ENCODE measurements at places on chromosomes 11 and 22.
A peak's percentile ranks its signal among the peaks of the same experiment; 100 is the strongest.

DNA sequence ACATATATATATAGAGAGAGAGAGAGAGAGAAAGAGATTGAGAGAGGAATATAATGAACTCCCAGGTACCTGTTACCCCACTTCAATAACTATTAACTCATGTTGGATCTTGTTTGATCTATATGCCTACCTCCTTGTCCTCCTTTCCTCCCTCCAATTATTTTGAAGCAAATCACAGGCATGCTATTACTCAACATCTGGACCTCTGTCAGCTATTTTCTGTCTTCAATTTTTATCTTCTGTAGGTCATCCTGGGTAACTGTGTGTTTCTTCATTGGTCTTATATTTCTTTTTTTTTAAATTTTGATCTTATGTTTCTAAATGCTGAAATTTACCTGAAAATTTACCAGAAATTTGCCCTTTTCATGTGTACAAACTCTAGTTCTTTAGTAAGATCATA is 24.8 kb downstream of the UVRAG start:
- no peak for DNase-seq

DNA sequence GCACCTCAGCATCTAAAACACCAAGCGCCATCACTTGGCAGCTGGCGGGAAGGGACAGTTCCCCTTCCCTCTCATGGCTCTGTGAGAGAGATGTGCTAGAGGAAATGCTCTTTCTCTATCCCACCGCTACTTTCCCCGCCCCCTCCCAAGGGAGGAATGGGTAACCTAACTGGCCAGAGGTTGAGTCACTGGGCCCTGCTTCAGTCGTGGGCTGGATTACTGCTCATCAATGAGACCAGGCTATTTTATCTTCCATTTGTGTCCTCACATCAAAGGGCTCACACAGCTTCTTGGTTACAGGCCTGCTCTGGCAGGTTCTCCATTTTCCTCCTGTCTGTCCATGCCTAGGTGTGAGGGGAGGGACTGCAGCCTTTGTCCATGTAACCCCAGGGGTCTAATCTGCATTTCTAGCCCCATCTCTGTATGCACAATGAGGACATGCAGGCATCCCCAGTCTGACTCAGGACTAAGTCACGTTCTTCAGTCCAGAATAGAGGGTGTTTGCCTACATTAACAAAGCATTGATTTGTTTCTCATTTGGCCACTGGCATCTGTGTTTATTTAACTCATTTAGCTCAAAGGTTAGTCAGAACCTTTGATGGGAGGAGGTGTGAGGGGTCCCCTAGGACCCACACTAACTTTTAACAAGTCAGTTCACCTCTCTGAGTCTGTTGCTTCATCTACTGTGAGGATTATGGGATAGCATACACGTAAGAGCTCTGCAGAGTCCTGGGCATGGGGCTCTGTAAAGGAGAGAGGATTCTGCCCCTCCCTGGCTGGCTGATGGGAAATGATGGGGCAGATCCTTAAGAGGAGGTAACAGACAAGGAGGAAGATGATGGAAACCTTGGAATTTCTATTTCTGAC is 99.1 kb downstream of the XRRA1 start:
- peak; percentile 71 for DNase-seq

- DNase-seq = no peak
Observed at GRCh38 chr11:109791337-109791736, 301.9 kb upstream of the ZC3H12C start.

DNA sequence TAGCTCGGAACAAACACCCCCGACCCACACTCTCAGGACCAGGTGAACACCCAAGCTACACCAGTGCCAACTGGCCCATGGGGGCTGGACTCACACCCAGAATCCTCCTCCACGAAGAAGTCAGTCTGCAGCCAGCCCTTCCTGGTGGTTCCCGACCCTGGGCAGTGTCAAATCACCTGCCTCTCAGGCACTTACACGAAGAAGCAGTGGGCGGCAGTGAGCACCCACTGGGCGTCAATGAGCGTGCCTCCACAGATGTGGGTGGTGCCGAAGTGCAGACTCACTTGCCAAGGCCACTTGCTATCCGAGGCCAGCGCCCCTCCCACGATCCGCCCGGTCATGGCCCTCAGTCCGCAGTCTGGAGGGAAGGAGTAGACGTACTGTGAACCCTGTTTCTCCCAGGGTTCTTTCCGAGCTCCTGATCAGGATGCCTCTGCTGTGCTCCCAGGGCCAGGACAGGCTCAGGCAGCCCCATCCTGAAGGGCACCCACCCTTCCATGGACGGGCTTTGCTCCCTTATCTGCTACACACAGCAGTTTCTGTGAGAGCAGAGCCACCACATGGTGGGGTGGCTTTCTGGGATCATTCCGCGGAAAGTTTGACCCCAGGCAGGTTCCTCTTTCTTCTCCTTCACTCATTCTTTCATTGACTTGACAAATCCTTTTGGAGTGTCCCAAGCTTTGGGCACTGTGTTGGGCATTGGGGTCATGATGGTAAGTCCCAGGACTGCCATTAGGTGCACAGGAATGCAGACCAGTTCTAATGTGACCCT is 19.4 kb downstream of the TMPRSS13 start:
- DNase-seq = no peak

- no peak for DNase-seq
Observed at GRCh38 chr11:114073828-114074381, 14.4 kb downstream of the ZBTB16 start.

GRCh38 chr22:41532908-41533825 is 11.1 kb downstream of the POLR3H start:
- peak; percentile 89 for DNase-seq

DNA sequence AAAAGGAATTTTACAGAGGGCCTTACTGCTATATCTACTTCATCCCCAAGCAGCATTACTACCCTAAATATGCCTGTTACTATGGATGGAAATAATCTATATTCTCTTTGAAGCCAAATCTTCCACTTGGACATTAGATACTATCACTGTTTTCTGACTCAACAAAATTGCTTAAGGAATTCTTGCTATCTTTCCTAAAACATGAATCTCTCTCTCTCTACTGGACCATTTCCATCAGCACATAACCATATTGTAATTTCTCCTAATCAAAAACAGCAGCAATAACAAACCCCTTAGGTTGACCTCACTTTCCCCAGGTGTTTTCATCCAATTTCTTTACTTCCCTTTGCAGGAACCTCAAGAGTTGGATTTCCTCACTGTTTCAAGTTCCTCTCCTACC is 67.9 kb upstream of the BLID start:
- DNase-seq = no peak

- no peak for DNase-seq
Observed at GRCh38 chr22:39142088-39142680, 10.3 kb downstream of the CBX7 start.

DNA sequence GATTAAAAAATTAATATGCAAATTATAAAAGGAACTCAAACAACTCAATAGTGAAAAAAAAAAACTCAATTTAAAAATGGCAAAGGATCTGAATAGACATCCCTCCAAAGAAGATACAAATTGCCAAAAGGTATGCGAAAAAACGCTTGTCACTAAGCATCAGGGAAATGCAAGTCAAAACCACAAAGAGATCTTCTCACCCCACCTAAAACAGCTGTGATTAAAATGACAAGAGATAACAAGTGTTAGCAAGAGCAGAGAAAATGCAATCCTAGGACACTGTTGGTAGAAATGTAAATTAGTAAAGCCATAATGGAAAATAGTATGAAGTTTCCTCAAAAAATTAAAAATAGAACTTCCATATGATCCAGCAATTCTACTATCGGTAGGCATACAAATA is 166.3 kb upstream of the ZC3H12C start:
- DNase-seq = no peak

GRCh38 chr11:9689721-9690120 is 25.8 kb downstream of the SWAP70 start:
- no peak for DNase-seq

DNA sequence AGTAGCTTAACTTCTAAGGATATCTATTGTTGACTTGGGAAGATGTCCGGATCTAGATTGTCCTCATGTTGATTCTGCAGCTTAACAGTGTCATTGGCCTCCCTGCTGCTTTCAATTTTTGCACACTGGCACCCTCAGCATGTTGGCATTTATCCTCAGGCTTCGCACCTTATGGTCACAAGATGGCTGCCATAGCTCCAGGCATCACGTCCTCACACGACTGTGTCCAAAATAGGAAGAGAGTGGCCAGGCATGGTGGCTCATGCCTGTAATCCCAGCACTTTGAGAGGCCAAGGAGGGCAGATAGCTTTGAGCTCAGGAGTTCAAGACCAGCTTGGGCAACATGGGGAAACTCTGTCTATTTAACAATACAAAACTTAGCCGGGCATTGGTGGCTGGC is 58.3 kb upstream of the RASD2 start:
- no peak for DNase-seq
